ENCODE measurements at places on chromosomes 3 and 15.

GRCh38 chr3:141236361-141236760, 4.7 kb downstream of the PXYLP1 start:
- DNase-seq: no peak

DNA sequence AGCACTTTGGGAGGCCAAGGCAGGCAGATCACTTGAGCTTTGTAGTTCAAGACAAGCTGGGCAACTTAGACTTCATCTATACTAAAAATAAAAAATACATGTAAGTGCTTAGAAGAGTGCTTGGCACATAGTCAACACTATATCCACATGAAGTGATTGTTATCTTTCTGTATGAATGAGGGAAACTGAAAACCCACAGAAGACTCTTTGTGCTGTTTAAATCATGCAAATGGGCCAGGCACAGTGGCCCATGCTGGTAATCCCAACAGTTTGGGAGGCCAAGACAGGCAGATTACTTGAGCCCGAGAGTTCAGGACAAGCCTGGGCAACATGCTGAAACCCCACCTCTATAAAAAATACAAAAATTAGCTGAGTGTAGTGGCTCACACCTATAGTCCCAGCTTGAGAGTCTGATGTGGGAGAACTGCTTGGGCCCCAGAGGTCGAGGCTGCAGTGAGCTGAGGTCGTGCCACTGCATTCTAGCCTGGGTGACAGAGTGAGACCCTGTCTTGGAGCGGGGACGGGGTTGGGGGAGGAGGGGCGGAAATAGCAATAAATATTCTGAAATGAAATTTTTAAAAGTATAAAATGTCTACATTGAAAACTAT, 129.7 kb downstream of the NR2E3 start:
- no peak for DNase-seq

DNA sequence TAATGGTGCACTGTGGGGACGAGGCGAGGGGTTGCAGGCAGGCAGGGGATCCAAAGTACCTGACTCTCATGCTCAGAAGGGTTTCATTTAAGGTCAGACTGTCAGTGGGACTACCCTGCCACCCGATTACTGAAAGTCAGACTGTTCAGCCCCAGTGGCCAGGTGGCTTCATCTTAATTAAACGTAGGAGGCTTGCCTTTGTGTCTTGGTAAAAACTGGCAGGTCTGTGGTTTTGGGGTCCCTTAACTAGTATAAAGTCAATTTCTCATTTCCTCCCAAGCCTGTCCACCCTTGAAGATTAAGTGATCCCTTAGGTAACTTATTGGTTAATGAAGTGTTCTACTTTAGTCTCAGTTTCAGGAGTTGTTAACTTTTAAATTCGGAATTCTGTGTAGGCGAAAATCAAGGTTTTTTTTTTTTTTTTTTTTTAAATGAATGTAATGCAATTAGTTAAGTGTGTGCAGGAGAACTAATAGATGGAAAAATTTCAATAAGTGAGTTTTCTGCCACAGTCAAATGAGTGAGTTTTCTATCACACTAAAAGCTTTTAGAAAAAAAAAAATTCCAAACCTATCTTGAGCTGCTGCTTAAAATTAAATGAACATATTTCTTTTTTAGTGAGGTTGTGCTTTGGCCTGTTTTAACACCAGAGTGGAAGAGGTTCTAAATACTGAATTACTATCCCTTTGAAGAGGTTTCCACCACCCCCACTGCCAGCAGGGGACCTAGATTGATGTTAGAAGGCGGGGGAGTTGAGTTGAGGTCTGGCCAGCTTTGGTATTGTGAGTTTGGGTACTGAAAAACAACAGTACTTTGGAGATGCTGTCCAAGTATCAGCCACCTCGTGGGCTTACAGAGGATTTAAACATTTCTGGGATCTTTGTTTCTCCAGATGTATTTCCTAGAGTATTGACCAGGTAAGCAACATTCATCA, 15.2 kb downstream of the ITPR1 start:
- no peak for DNase-seq

DNA sequence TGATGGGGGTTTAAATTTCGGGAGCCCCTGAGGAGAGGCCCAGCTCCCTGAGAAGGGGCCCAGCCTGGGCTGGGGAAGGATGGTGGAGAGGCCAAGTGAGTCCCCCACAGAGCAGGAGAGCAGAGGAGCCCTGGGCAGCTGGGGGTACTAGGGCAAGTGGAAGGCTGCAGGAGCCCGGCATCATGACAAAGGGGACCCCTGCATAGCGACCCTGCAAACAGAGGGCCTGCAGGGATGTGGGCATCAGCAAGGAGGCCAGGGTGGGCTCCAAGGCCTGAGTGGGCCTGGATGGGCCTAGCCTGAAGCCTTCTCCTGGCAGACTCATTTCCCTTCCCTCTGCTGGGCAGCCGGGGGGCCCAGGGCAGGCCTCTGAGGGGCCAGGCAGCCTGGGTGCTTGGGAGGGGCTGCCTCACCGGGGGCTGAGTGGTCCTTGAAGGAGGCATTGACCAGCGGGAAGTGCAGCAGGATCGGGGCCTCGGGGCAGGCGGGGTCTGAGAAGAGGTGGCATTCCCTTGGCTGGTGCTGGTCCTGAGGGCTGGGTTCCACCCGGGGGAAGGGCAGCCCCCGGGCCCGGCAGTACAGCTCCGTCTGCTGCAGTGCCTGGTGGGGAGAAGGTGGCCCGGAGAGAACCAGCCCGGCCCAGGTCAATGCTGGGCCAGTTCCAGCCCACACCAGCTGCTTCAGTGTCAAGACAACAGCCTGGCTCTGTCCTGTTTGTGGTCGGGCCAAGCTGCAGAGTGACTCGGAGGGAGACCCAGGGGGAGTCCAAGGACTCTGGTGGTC, 24.7 kb downstream of the PLA2G4D start:
- DNase-seq: no peak

GRCh38 chr3:195900436-195901355, 7.7 kb downstream of the TNK2 start:
- peak; percentile 90 for DNase-seq
